ENCODE measurements at places on chromosomes 5 and 9.

DNA sequence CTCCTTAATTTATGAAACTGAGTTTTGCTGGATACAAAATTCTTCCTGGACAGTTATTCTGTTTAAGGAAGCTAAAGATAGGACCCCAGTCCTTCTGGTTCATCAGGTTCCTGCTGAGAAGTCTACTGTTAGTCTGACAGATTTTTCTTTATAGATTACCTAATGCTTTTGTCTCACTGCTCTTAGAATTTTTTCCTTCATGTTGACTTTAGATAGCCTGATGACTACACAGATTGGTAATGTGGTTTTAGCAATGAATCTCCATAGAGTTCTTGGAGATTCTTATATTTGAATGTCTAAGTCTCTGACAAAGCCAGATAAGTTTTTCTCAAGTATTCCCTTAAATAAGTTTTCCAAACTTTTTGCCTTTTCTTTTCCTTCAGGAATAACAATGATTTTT lies 419.7 kb downstream of the CDH10 start:
- no peak for DNase-seq

DNA sequence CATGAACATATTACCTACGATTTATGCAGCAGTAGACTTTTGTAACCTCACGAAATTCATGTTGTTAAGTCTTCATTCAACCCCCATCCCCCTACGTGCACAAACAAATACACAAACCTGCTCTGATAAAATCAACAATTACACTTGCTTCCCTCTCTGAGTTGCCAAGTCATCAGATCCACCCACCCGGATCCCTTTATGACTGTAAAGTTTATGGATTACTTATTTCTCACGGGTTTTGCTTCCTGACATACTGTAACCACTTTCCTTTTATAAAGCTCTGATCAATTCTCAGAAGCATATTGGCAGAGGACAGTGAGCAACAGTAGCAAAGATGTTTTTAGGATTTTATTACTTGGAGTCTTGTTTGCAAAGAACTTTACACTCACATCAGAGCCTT lies 70.5 kb downstream of the MLLT3 start:
- DNase-seq: no peak

GRCh38 chr5:102341681-102342288 lies 45.7 kb upstream of the SLCO4C1 start:
- DNase-seq: no peak

GRCh38 chr9:95005278-95006143 lies 279.0 kb downstream of the AOPEP start:
- DNase-seq: no peak

DNA sequence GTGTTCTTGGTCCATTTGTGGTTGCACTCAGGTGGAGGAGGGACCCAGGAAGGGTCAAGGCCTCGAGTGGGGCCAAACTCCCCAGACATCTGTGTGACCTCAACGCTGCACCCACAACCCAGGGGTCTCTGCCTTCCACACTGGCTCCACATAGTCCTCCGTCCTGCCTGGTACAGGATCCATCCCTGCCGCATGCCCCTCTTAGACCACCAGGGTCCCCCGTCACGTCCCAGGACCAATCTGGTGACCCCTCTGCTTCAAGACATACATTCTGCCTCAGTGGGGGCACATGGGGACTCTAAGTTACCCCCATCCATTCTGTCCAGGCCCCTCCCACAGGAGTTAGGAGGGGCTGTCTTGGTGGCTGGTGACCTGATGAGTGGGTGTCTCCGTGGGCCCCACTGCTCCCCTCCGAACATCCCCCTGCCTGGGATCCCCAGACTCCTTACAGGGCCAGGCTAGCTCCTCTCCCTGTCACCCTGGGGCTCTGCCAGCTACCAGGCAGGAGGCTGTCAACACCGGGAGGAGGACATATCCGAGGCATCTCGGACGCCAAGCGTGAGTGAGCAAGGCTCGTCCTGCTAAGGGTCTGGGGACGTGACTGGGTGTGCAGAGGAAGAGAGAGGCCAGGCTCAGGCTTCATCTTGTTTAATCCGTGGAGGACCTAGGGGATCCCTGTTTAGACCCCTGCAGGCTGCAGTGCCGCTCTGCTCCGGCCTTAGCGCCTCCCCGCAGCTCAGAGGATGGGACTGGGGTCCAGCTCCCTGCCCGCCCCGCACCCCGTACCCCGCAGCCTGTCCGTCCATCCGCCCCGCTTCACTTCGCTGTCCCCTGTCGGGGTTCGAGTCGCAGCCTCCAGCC lies 32.3 kb downstream of the TSPAN17 start:
- DNase-seq: no peak

GRCh38 chr5:127970854-127971425 lies 112.6 kb upstream of the SLC12A2 start:
- DNase-seq: no peak

GRCh38 chr5:147845618-147846017 lies 14.1 kb upstream of the SPINK1 start:
- no peak for DNase-seq

DNA sequence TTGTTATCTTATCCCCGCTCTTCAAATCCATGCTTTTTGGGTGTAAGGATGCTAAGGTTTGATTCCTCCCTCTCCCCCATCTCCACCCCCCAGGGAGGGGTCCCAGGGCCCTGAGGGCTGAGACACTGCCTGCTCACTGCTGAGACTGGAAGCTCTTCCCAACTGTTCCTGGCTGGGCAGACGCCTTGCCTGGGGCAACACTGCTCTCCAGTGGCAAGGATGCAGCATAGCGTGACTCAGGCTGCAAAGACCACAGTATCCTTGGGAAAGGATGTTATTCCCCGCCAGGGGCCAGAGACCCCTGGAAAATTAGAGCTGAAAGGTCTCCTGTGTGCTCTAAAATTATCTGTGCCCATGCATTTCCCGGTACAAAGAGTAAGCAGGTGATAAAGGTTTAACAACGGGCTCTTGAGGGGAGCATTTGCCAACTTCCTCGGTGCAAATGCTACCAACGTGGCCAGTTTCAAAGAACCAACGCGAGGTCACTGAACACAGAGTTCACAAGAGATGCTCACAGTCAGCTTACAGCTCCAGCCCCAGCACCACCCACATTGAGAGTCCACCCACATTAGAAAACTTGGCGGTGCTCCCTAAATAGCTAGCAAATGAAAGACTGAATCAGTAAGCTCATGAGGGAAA lies 271.9 kb downstream of the NSG2 start:
- DNase-seq: no peak

DNA sequence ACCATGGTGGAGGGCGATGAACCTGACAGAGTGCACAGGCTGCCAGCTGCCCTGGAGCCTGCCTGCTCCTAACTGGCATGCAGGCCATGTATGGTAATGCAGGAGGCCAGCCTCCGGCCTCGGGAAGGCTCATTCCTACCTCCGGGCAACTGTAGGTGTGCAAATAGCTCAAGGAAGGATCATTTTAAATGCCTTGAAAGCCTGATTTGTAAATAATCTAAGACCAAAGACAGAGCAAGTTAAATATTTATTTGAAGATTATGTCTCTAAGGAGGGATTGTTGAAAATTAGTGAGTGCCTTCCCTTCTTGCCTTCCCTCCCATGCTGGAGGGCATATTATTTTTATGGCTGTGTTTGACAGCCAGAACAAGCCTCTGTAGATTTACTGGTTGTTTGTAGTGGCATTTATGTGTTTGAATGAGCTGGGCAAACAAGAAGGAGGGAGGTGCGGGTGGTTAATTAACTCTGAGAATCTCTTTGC lies 285.7 kb upstream of the TUT7 start:
- no peak for DNase-seq

GRCh38 chr5:50697739-50698138 lies 31.3 kb downstream of the PARP8 start:
- no peak for DNase-seq

DNA sequence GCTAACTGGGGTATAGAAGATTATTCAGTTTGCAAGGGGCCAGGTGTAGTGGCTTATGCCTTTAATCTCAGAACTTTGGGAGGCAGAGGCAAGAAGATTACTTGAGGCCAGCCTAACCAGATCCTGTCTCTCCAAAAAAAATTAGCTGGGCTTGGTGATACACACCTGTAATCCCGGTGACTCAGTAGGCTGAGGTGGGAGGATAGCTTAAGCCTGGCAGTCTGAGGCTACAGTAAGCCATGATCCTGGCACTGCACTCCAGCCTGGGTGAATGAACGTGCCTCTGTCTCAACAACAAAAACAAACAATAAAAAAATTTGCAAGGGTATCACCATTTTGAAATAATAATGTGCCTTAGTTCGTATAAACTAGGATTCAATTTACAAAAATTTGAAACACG lies 51.3 kb downstream of the BAAT start:
- DNase-seq: no peak

DNA sequence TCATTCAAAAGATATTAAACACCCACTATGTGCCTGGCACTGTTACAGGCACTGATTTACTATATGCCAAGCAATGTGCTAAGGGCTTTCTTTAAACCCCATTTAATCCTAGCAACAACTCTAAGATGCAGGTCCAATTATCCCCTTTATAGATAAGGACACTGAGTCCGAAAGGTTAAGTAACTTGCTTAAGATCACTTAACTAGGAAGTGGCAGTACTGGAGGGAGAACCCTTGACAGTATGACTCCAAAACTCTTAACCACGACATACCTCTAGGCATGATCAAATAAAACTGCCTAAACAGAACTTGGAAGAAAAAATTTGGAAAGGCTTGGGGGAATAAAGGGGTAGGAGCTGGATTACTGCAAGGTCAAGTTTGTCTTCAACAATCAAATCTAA lies 1.7 kb downstream of the RAB14 start:
- no peak for DNase-seq

- no peak for DNase-seq
Measured at GRCh38 chr9:20693068-20693467, 9.0 kb downstream of the FOCAD start.

- no peak for DNase-seq
Measured at GRCh38 chr5:30343707-30344106, 849.8 kb upstream of the CDH6 start.

DNA sequence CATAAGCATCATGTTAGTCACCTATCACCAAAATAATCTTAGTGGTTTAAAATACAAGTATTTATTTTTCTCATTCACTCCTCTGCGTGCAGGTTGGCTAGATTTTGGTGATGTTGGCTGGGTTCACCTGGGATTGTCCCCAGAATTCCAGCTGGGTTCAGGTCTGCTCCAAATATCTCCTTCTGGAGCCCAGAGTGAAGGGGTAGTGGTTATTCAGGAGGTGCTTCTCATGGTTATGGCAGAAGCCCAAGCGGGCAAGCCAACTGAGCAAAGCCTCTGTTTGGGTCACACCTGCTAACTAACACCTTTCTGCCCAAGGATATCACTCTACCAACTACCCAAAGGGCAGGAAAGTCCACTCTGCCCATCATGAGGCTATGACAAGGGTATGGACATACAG lies 4.7 kb upstream of the SLC25A46 start:
- no peak for DNase-seq

DNA sequence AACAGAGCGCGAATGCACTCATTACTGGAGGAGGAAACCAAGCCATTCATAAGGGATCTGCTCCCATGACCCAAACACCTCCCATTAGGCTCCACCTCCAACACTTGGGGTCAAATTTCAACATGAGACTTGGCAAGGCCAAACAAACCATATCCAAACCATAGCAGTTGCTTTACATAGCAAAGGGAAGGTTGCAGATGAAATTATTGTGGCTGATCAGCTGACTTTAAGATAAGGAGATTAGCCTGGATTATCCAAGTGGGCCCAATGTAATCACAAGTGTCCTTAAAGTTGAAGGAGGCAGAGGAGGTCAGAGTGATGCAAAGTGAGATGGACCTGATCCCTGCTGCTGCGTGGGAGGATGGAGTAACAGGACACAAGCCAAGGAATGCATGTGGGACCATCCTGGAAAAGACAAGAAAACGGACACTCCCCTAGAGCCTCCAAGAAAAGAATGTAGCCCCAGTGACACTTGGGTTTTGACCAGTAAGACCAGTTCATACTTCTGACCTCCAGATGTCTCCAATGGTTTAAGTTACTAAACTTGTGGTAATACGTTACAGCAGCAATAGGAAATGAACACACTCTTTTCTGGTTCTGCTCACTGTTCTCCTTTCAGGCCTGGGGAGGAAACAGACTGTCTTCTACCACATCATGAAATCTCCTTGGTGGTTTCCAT lies 167.3 kb downstream of the GNAQ start:
- no peak for DNase-seq

GRCh38 chr9:135360617-135361016 lies 119.0 kb upstream of the PPP1R26 start:
- DNase-seq: no peak

DNA sequence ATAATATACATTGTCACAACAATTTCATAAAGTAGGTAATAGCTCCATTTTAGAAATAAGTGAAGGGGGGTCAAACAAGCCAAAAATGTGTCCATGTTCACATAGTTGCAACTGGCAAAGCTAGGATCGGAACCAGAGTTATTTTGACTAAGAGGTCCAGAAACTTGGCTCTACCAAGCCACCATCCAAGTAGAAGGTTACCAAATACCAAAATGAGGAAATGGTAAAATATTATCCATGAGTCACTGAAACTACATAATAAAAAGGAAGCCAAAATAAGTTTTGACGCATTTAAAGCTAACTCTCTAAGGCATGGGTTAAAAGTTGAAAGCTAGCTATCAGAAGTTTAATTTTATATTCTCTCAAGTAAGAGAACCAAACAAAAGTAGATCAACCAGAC lies 886.9 kb upstream of the DMAC1 start:
- DNase-seq: no peak

DNA sequence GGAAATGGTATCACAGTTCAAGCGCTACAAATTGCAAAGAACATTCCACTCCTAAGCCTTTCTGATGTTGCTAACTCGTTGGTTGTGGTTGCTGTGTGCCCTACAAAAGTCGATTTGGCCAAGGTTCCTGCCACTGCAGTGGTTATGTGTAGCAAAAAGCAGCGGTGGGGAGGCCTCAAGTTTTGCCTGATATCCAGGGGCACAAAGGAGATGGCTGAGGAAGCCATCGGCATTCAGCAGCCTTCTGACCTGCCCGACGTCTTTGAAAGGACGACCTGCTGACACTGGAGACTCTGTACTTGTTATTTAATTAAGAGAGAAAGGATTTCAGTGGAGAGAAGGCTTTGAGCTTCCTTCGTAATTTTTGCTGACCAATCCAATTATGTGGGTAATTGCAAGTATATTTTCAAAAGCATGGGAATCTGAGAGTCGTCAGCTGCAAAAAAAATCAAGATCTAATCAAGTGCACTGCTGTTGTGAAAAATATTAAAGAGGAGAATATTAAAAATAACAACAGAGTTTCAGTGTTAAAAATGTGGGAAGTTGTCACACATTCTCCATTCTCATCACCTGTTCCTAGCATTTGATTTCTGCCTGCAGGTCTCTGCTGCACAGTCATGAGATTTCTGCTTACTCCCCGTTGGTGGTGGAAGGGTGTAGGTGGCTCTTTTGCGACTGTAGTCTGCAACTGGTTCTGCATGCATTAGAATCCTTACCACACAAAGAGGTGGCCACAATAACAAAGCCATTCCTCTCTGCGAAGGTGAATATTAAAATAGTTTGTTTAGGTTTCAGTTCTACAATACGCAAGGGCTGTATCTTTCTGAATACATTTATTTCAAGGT lies 319.2 kb downstream of the IRX2 start:
- DNase-seq: no peak

DNA sequence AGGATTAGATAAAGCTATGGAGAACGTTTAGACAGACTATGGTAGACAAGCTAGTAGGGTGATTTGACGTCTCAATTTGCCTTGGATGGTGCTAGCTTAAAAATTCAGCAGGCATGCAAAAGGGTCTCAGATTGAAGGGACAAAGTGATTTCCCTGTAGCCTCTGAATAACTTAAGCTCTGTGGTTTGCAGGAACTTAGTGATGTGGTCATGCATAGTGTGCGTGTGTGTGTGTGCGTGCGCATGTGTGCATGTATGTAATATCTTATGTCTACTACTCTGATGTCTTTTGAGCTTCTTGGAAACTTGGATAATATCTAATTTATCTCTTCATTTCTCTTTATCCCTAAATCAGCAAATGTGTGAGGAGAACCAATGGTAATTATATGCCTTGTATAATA lies 183.6 kb upstream of the TNC start:
- DNase-seq: no peak
